ENCODE measurements at places on chromosomes 5 and 9. TPM values are rescaled to one million over a fixed set of nuclear protein-coding genes. Genes with fewer than 3 reads are reported as not detected.

PCDHA4 gene
- 0.24 TPM for total RNA-seq

GRCh38 chr5:5420251-5420650 lies 2.2 kb upstream of the ICE1 start:
- no peak for DNase-seq

GRCh38 chr5:133599044-133599443 lies 13.3 kb downstream of the FSTL4 start:
- DNase-seq, result no peak

GRCh38 chr5:157800137-157800536 lies 56.6 kb downstream of the LSM11 start:
- DNase-seq, result no peak

DNA sequence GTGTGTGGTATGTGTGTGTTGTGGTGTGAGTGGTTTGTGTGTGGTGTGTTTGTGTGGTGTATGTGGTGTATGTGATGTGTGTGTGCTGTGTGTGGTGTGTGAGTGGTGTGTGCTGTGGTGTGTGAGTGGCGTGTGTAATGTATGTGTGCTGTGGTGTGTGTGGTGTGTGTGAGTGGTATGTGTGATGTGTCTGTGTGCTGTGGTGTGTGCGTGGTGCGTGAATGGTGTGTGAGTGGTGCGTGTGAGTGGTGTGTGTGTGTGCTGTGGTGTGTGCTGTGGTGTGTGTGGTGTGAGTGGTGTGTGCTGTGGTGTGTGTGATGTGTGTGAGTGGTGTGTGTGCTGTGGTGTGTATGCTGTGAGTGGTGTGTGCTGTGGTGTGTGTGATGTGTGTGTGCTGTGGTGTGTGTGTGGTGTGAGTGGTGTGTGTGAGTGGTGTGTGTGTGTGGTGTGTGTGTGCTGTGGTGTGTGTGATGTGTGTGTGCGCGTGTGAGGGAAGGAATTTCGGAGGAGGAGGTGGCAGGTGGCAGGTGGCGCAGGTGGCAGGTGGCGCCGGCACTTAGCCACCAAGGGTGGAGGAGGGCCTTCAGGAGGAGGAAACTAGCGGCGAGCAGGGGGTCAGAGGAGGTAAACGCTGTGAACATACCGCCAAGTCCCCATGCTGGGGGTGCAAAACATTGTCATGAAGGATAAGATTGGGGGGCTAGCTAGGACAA lies 191.8 kb downstream of the MELK start:
- DNase-seq, result no peak

ROPN1L gene
- 1.0 TPM for total RNA-seq

GRCh38 chr9:84101964-84102632 lies 121.5 kb downstream of the RMI1 start:
- DNase-seq, result no peak

DNA sequence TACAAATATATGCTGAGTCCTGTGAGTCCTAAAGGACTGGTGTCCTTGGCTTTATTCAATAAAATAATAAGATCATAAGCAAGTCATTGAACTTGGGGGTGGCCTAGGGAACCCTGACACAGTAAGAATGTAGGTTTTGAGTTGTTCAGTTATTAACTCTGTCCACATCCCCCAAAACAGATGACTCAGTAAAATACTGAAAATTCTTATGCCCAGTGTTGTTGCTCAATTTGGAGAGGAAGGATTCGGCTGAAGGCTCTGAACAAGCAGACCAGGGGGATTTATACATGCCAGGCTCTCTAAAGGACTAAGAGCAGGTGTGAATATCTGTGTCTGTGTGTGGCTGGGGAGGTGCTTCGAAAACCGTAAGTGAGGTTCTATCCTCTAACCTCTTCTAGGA lies 173.7 kb downstream of the RMI1 start:
- DNase-seq, result no peak

DNA sequence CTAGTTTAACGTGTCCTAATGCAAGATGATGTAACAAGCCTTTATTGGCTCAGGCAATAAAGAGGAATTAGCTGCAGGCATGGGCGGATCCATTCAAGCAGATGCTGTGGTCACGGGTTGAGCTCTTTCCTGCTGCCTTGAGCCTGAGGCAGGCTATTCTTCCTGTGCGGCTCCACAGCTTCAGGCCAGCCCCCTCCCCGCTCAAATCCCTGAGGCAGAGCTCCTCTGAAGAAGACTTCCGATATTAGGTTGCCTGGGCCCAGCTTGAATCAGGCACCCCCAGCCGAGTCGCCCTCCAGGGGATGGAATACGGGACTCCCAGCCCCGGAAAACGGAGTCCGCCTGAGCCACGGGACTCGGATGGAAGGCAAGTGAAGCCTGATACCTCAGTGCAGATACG lies 95.0 kb upstream of the RUFY1 start:
- no peak for DNase-seq

- peak; percentile 30 for DNase-seq
These were observed 161.0 kb upstream of the SLC28A3 start for GRCh38 chr9:84501587-84501986.

ZBTB5 gene
- total RNA-seq, result 5.4 TPM

- peak; percentile 62 for DNase-seq
These were observed 89.6 kb downstream of the RAPGEF1 start for GRCh38 chr9:131650254-131650653.

- no peak for DNase-seq
These were observed 69.5 kb downstream of the ACTL7B start for GRCh38 chr9:108786322-108786721.

- no peak for DNase-seq
These were observed 21.7 kb downstream of the RMI1 start for GRCh38 chr9:84002344-84002743.

DNA sequence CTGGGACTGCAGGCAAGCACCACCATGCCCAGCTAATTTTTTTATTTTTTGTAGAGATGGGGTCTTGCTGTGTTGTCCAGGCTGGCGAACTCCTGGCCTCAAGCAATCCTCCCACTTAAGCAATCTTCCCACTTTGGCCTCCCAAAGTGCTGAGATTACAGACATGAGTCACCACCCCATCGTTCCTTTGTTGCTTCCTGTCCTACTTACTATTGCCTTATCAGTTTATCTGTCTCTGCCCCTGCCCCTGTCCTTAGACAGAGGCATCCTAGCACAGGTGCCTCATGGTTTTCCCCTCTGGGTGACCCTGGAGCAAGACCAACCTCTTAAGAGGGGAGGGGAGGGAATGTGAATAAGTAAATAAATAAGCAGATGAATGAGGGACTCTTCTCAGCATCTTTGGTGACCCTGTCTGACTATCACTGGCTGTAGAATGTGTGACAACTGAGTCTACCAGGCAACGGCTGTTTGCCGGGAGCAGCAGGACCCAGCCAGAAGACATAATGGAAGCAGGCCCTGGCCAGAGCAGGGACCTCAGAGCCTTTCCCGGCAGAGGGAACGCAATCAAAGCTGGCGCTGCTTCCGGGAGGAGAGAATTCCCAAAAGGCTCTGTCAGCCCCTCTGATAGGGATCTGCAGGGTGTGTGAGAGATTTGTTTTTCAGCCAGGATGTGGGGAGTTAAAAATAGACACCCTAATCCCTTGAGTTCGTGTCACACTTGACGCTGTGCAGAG lies 43.8 kb upstream of the DAB2IP start:
- DNase-seq, result peak; percentile 78

- no peak for DNase-seq
These were observed 55.0 kb downstream of the GARNL3 start for GRCh38 chr9:127319366-127320114.

- DNase-seq, result no peak
These were observed 141.7 kb upstream of the ABCA1 start for GRCh38 chr9:105069696-105070095.

DNA sequence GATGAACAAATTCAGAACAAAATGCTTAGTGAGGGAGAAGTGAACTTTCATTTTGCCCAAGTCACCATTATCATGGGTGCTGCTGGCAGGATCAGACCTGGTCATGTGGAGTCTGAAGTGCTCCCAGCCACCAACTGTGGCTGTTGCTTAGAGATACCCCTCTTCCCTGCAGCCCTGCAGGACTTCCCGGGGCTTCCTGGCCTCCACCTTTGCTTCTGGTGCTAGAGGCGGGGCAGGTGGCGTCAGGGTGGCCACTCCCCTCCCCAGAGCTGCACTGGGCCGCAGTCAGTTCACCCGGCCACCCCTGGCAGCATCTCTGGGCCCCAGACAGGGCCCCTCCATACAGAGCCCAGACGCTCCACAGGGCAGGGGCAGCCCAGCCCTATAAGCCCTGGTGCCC lies 30.0 kb upstream of the SLC12A7 start:
- DNase-seq, result no peak

DNA sequence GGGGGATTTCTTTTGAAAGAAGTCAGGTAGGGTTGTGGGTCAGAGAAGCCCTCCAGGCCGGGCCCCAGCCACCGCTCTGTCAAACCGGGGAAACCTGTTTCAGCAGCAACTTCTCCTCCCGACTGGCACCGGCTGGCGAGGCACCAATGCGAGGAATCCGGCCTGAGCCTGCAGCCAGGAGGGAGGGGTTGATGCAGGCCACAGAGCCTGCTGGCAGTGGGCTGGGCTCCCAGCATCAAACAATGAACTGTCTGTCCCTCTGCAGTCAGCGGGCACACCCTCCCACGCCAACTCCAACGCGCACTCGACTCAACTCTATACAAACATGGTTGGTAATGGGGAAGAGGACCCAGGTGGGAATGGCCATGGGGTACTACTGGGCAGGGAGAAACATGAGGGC lies 12.1 kb downstream of the PCDH1 start:
- DNase-seq, result no peak

DNA sequence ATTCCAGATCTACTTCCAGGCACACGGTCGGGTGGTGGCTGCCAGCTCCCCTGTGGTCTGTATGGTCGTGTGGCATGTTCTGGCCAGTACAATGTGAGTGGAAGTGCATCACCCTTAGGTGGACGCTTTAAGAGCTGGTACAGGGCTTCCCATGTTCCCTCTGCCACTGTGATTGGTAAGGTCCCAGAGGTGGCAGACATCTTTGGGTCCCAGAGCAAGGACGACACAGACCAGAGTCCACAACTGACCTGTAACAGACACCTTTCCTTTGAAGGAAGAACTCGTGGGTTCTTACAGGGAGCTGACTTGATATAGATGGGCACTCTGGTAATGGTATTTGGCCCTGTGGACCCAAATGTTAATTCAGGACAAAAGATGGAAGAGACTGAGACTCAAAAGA lies 90.0 kb upstream of the GDNF start:
- DNase-seq, result no peak

DNA sequence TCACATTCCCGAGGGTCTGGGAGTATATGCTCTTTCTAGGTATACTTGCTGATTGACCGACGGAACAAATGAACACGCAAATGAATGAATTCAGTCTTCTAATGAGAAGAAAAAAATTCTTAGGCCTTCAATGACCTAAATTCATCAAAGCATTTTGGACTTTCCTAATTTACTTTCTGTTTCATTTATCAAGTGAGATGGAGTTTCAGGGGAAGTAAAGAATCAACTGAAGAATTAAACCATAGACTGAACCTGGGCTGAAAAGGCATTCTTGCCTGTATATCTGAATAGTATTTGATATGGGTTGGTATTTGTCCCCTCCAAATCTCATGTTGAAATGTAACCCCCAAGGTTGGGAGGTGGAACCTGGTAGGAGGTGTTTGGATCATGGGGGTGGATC lies 64.1 kb downstream of the ZFAND5 start:
- no peak for DNase-seq

MRPS27 gene
- total RNA-seq, result 50.1 TPM

- no peak for DNase-seq
These were observed 31.5 kb downstream of the NDUFS6 start for GRCh38 chr5:1832511-1833250.

DNA sequence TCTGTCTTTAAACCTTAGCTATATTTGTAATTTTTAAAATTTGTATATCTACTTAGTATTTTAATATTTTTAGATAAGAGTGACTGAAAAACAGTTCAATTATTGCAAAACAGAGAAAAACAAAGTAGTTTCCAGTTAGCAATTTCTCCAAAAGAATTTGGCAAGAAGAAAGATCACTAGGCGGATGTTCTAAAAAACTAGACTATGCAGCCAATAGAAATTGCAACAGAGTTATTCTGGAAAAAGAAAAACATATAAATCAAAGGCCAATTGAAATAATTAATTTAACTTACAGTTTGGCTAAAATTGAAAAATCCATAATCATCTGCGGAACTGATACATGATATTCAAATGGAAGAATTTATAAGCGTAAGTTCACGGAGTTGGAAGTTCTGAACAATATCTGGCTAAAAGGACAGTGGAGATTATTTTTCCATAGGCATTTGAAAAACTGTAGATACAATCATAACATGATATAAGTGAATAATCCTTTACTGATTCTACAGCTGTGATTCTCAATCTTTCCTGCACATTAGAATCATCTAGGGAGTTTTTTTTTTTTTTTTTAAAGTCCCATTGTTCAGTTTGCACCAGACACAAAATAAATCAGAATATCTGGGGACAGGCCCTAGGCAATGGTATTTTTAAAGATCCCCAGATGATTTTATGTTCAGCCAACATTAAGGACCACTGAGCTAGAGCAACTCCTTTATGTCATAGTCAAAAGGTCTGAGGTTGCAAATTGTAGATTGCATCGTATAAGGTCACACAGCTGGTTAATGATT lies 605.1 kb upstream of the DAB2 start:
- DNase-seq, result no peak

DNA sequence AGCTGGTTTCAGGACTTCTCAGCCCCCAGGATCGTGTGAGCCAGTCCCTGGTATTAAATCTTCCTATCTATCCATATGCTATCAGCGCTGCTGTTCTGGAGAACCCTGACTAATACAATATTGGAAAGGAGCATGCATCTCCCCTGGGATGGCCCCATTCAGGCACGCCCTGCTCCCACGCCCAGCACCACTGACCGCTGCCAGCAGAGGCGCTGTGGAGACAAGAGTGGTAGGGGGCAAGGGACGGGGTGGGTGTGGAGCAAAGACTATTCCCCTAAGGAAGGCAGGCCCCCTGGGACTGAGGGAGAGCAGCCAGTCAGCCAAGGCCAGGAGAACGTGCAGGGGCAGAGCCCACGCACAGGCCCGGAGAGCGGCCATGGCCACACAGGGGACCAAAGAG lies 116.0 kb downstream of the VAV2 start:
- DNase-seq, result peak; percentile 48

C9orf50 gene
- total RNA-seq, result not detected

GRCh38 chr9:101138509-101138908 lies 110.0 kb downstream of the PLPPR1 start:
- DNase-seq, result no peak

- DNase-seq, result no peak
These were observed 12.8 kb upstream of the UNC5A start for GRCh38 chr5:176797456-176798050.

RFK gene
- total RNA-seq, result 23.3 TPM

DNA sequence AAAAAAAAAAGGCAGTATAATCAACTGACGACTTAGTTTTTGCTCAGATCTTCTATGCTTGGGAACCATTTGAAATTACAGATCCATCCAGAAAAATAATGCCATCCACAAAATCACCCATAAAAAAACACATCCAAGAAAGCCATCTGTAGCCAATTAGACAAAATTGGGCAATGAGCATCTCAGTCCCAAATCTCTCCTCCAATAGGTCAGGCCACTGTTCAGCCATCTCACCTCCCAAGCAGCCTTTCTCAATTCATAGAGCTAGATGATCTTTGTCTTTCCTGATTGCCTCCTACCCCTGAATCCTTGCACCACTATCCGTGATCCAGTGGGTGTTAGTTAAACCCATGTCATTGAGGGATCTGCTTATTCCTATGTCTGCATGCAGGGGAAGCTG lies 139.6 kb downstream of the SCAMP1 start:
- no peak for DNase-seq

SARDH gene
- 0.88 TPM for total RNA-seq

- peak; percentile 68 for DNase-seq
These were observed 79.4 kb downstream of the ESM1 start for GRCh38 chr5:54905942-54906537.

FAM169A gene
- total RNA-seq, result 5.0 TPM

- DNase-seq, result no peak
These were observed 189.2 kb downstream of the NDUFS4 start for GRCh38 chr5:53749621-53750020.

GABRB2 gene
- 1.4 TPM for total RNA-seq

RNF180 gene
- 22.9 TPM for total RNA-seq

CCDC192 gene
- not detected for total RNA-seq

Data from left cardiac atrium (tissue), 4 donors.